ENCODE measurements at places on chromosomes 2 and 18.
A peak's percentile ranks its signal among the peaks of the same experiment; 100 is the strongest.

DNA sequence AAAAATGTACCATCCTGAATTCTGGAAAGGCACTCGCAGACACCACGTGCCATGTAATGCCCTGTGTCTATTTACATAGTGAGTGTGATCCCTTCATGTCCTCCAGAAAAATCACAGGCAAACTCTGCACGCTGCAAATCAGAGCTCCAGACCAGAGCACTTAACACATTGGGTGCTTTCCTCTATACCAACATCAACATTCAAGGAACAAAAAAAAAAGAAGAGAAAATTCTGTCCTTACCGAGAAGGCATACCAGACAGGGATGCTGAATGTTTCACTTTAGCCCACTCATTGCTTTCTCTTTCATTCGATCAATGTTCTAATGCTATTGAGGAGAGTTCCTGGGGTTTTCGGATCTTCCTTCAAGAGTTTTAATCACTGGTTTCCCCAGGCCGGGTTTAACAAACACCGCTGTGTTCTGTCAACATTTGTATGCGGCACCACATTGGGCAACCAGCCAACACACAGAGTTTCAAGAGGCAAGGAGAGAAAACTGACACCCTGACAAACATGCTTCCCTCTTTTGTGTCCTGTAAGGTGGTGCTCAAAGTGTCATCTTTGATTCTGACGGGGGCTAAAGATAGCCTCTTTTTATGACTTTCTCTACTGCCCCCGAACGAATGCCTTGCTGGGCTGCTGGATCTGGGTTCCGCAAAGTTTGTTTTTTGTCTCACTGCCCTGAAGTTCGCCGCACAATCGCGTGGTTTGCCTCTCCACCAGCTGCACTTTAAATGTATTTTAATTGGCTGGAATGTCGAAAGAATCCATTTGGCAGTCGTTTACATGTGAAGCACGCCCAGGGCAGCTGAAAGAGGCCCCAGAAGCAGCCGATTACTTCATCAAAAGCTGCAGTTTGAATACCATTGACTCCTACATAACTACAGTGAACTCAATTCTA lies 106.4 kb upstream of the NCKAP5 start:
- peak; percentile 44 for DNase-seq

- no peak for DNase-seq
Measured at GRCh38 chr2:60499651-60500265, 53.7 kb downstream of the BCL11A start.

- no peak for DNase-seq
Measured at GRCh38 chr18:3836483-3837335, 386.7 kb downstream of the TGIF1 start.

- no peak for DNase-seq
Measured at GRCh38 chr18:70221156-70221914, 15.8 kb upstream of the RTTN start.

- DNase-seq = peak; percentile 58
Measured at GRCh38 chr2:182372661-182373060, 54.2 kb downstream of the PDE1A start.

GRCh38 chr2:218234521-218234920 lies 17.5 kb downstream of the ARPC2 start:
- no peak for DNase-seq

DNA sequence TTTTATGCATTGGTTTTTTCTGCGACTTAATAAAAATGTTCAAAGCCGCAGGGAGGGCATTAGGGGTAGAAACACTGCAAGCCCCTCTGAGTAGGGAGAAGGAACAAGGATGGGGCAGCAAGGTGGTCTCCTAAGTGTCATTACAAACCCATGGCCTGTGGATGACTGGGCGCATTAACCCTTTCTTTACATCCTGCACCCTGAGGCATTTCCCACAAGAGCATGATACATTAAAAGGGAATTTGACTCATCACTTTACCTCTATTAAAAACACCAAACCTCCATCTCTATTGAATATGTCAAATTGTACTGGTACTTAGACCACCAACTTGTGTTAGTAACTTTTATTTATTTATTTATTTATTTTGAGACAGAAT lies 112.5 kb downstream of the VIT start:
- DNase-seq = no peak

DNA sequence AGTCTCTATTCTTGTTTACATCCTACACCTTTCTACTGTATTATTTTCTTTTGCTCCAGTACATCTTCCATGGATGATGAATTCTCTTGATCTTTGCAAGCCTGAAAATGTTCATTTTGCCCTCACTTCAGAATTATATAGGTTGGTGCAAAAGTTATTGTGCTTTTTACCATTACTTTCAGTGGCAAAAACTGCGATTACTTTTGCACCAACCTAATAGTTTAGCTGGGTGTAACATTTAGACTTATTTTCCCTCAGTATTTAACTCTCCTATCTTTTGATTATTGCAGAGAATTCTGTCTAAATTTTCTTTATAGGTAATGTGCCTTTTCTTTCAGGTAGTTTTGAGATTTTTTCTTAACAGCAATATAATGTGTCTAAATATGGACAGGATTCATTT lies 81.8 kb downstream of the SS18 start:
- no peak for DNase-seq

GRCh38 chr18:76306685-76307292 lies 188.3 kb downstream of the ZNF516 start:
- no peak for DNase-seq

DNA sequence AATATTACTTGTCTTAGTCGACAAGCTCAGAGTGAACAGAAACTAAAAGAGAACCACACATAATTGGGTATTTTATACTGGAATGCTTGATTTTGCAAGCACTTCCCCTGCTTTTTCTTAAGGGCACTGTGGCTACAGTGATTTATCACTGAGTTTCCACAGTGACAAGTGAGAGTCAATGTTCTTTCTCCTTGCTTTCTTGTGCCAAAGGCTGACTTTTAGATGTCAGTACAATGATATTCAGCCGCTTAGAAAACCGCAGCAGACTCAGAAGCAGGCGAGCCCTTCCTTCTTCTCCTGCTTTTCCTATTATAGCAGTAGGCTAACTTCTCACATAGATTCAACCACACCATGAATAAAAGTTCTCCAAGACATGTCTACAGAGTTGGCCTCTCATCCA lies 1603.6 kb upstream of the NXPH2 start:
- DNase-seq = no peak
